Astrocyte of the cerebellum (primary cell): ENCODE measurements at places on chromosomes 16 and 17.
A peak's percentile ranks its signal among the peaks of the same experiment; 100 is the strongest.

DNA sequence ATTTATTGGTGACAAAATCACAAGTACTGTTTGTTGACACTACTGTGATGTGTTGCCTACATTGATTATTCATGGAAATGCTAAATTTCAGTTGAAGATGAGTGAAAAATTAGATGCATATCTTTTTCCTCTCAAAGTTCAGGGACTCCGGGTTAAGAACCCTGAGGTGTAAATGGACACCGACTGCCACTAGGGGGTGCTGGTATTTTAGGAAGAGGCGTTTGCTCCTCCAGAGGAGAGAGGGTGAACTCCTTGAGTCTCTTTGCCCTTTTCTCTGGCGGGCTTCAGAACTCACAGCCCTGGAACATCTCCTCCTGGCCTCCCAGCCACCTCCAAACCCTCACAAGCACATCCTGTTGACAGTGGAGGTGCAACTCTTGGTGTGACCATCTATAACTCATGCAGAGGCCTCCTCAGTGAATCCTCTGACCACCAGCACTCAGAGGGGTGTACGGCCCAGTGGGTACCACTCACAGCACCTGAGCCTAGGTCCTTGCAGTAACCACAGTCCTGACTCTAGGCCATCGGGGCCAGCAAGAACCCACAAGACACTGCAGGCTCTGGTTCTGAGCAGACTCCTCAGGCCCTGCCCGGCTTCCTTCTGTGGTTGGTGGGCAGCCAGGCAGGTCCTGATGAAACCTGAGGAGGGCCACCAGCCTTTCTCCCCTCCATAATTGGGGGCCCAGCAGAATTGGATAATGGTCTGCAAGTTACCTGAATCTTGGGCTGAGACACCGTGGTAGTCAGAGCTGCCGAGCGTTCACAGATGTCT, 26.2 kb upstream of the PIK3R5 start:
- DNase-seq: peak; percentile 44

- no peak for DNase-seq
Observed at GRCh38 chr16:66121466-66121865, 245.0 kb upstream of the CDH5 start.

- no peak for DNase-seq
Observed at GRCh38 chr16:68972013-68972412, 128.7 kb downstream of the TANGO6 start.

DNA sequence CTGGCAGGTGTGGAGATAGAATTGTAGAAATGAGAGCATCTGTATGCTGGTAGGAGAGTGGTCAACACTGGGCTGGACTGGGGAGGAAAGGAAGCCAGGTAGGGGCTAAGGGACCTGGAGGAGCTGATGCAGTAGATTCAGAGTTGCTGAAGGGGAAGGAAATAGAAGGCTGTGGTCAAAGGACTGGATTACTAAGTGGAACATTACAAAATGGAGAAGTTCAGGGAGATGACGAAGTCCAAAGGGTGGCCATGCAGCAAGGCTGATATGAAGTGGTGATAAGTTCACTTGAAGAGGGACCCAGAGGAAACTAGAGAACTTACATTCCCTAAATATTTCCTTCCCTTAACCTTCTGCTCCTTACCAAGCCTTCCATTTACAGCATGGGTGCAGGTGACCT, 8.6 kb upstream of the CCL2 start:
- no peak for DNase-seq

DNA sequence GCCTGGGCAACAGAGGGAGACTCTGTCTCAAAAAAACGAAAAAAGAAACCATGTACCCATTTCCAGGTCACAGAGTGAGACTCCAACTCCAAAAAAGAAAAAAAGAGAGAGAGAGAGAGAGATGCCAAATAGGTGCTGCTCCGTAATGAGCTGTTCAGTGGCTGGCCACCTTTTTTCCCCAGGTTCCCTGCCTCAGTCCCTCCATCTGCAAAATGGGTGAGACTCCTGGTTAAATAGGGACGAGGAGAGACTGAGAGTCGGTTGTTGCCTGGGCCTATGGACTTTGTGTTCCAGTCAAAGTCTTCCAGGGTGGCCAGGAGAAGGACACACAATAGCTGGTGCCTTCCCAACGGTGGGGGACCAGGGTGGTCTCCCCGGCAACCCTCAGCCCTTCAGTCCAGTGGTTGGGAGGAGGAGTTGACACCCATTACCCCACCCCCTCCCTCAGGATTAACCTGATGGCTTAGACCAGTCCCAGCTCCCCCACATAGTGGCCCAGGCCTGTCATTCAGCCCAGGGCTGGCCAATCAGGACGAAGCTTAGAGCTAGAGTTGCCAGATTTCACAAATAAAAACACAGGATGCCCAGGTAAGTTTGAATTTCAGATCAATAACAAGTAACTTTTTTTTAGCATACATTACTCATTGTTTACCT, 258.2 kb downstream of the PARN start:
- no peak for DNase-seq

DNA sequence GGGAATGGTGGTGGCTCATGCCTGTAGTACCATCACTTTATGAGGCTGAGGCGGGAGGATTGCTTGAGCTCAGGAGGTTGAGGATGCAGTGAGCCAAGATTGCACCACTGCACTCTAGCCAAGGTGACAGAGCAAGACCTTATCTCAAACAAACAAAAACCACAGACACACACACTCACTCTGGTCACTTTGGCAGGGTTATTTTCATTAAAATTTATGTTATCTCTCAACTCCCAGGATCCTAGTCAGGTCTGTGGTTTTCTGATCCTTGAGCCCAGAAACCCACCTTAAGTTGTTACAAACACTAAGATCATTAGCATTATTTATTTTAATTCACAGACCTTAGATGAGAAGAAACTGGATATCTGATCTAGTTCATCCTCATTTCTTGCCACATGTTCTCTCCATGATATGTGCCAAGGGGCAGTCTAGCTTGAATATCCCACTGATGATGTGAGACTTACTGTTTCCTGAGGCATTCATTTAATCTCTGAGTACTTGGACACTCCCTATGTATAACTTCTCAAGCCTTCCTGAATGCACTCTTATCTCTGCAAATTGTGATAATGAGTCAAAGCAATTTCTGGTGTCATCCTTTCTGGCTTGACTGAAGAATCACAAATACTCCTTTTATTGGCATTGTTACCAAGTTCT, 9.6 kb downstream of the ABHD15 start:
- no peak for DNase-seq

GRCh38 chr16:68255712-68256111, 8.6 kb upstream of the SLC7A6 start:
- DNase-seq: no peak

GRCh38 chr17:4304417-4305027, 40.7 kb upstream of the ANKFY1 start:
- DNase-seq: peak; percentile 22

DNA sequence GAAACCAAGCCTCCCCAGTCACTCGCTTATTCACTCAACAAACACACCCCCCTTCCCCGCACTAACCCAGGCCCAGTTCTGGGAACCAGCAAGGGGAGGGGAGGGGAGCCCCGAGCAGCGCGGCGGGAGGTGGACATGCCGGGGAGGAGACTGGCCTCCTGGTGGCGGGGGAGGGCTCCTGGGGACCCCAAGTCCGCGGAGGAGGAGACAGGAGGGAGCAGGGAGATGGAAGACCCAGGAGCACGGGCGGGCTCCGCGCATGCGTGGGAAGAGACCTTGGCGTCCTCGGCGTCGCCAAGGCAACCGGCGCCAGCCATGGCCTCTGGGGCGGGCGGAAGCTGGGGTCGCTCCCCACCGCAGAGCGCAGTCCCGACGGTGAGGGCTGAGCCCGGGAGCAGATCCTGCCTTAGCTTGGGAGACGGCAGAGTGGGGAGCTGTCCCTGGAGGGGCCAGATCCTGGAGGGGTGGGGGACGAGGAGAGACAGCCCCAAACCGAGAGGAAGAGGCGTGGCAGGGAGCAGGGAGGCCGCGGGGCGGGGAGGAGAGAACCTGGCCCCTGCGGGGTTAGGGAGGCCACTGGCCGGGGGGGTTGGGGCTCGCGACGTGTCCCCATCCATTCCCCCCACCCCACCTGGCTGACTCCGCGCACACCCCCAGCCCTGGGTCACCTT, at the start of gene PRR29:
PRR29 (plus strand) TSS at position 302 of the 671 bp plus-strand sequence; CDS start at position 316, 14 bp downstream.
- no peak for DNase-seq

DNA sequence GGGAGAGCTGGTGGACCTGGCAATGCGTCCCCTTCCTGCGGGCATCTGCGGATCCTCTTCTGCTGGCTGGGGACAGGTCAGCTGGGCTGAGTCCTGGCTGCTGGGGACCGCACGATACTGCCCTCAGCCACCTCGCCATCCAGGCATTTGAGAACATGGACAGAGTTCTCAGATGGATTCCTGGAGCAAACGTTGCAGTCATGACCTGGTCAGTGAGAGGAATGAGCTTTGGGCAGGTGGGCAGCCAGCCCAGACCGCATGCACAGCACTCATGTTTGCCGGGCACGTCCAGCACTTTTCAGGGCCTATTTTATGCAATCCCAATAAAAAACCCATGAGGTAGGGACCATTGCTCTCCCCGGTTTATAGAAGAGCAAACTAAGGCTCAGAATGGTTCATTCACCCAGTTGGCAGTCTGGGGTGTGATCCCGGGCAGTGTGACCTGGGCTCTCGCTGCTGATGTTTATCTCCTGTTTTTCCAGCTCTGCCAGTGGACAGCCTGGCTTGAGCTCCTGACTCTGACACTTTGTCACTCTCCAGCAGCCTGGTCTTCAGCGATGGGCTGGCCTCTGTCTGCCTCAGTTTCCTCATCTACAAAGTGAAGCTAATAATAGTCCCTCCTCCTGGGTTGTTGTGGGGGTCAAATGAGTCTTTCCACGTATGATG, 294.7 kb downstream of the IRF8 start:
- no peak for DNase-seq

- DNase-seq: no peak
Observed at GRCh38 chr17:59493867-59494266, 71.5 kb upstream of the DHX40 start.
